ENCODE measurements at places on chromosomes 4 and X.

- no peak for DNase-seq
These were observed 36.1 kb upstream of the IRF2 start for GRCh38 chr4:184510401-184510800.

DNA sequence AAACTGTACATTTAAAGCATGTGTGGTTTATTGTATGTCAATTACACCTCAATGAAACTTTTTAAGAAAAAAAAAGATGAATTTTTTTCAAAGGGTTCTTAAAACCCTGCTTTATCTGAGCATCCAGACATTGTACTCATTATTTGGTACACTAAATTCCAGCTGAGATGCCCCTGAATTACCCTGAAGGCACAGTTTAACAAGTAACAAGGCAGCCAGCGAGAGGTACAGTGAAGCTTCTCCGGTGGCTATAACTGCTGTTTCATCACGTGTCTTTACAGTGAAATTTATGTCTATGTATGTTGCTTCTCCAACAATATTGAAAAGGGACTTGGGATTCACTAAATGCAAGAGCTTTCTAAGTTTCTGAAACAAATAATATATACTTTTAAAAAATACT is 15.8 kb downstream of the SLC7A11 start:
- DNase-seq, result no peak

GRCh38 chr4:71163317-71163716 is 169.9 kb downstream of the DCK start:
- no peak for DNase-seq

- DNase-seq, result no peak
These were observed 157.5 kb upstream of the ITM2A start for GRCh38 chrX:79524642-79525041.

- DNase-seq, result no peak
These were observed 61.6 kb upstream of the LIMCH1 start for GRCh38 chr4:41476310-41476885.

DNA sequence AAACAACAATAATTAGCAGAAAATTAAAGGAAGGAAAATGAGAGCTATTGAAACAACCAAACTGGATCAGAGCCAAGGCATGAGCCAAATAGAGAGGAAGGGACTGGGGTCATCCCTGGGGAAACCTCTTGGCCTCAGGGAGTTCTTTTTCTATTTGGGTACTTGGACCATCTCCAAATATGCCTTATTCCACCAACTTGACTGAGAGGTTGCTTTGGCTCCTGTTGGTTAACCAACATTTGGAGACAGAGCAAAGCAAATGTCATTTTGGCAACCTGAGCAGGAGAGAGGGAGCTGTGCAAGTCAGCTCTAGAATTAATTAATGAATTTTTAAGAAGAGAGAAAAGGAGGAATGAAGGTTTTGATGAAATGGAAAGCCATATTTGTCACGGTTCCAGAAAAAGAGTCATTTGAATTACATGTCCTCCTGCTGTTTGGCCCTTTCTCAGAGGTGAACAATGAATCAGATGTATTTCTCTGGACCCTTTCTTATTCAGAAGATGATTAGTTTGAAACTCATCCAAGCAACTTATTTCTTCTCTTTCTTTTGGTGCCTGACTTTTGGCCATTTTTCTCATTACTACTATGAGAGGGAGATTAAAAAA is 119.1 kb downstream of the CNKSR2 start:
- DNase-seq, result peak; percentile 10

DNA sequence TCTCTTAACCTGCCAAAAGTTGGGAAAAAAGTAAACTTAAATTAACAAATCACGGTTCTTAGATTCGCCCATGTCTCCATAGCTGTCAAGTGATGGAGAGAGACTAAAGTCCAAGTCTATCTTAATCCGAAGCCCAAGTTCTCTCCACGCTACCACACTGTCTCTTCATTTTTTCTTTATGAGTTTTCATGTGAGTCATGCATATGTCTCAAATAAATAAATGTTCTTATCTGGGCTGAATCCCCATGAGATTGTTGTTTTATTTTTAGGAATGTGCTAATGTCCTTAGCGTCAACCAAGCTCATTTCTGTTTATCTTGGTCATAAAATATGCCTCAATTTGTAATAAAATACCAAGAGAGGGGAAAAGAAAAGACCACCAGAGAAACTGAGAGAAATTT is 169.3 kb downstream of the RCHY1 start:
- DNase-seq, result no peak

- DNase-seq, result no peak
These were observed 78.6 kb upstream of the PNPLA4 start for GRCh38 chrX:8005678-8006347.

DNA sequence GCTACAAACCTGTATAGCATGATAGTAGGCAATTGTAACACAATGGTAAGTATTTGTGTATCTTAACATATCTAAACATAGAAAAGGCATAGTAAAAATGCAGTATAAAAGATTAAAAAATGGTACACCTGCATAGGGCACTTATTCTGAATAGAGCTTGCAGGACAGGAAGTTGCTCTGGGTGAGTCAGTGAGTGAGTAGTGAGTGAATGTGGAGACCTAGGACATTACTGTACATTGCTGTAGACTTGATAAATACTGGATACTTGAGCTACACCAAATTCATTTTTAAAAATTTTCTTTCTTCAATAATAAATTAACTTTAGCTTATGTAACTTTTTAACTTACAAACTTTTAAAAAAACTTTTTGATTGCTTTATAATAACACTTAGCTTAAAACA is 68.2 kb upstream of the MAML3 start:
- no peak for DNase-seq

DNA sequence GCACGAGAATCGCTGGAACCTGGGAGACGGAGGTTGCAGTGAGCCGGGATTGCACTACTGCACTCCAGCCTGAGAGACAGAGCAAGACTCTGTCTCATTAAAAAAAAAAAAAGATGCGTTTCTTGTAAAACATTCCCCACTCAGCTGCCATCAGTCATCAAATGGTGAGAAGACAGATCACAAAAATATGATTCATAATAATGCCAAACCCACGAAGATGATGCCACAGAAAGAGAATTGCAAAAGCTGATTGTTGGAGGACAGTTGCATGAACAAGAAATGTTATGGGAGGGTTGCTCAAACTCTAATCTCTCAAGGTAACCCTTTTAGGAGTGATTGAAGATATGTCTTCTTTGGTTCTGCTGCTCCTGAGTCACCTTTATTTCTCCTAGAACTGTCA is 21.4 kb upstream of the SMIM14 start:
- no peak for DNase-seq

GRCh38 chr4:54527532-54527931 is 130.2 kb upstream of the KIT start:
- peak; percentile 52 for DNase-seq

DNA sequence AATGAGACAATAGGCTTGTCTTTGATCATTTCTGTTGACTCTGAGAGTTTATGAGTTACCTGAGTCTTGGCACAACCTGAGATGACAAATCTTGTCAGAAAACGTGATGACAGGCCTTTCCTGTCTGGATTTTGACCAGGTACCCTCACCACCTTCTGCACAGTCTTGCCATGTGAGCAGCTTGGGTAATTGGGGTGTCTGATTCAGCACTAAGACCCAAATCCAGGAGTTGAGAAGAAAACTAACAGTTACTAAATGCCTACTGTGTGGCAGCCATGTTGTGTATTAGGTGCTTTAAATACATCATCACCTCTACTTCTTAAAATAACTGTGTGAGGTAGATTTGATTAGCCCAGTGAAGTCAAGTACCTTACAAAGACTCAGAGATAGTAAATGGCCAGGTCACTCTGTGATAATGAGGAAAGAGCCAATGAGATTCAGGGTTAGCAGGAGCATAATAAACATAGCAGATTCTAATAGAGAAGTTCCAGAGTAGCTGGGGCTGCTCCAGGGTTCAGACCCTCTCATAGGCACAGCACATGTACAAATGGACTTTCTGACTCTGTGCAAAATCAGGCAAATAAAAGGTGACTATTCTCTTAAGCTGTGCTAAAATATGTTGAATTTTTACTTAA is 2.8 kb downstream of the EREG start:
- no peak for DNase-seq

DNA sequence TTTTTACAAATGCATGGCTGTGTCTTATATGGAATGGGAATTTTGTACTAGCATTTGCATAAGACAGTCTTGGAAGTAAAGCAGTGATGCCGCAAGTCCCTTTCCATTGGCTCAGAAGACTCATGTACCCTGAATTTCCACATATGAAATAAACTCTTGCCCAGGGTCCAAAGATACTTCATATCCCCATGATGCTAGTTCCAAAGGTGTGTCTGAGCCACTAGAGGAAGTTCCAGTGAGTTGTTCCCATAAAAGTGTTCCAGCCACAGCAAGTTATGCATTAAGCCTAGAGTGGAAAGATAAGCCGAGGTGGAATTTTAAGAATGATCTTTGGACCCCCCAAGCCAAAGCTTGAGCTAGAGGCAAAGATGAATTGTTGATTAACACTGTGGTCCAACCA is 9.3 kb upstream of the CEP135 start:
- DNase-seq, result no peak

GRCh38 chr4:95984081-95984480 is 144.2 kb downstream of the PDHA2 start:
- DNase-seq, result no peak

- no peak for DNase-seq
These were observed 63.4 kb upstream of the ENPEP start for GRCh38 chr4:110412354-110413065.

- DNase-seq, result no peak
These were observed 627 bp upstream of the HSD17B11 start for GRCh38 chr4:87391576-87392054.

DNA sequence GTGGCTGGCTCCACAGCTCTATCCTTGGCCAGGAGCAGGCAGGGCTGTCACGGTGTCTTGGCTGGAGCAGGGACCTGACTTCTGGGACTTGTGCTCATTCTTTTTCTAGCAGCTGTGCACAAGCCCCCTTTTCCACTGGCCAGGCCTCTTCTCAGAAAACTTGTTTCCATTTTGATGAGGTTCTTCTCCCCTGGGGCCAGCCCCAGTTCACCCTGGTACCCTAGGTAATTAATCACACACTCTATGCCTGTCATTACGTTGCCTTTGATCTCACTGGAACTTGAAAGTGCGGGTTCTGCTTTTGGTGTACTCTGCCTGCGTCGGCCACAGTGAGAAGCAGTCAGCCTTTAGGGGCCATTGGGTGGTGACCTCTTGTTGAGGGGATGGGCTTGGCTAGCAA is 26.6 kb downstream of the DRD5 start:
- no peak for DNase-seq

- peak; percentile 83 for DNase-seq
These were observed 105.8 kb upstream of the EGFL6 start for GRCh38 chrX:13463608-13464007.

DNA sequence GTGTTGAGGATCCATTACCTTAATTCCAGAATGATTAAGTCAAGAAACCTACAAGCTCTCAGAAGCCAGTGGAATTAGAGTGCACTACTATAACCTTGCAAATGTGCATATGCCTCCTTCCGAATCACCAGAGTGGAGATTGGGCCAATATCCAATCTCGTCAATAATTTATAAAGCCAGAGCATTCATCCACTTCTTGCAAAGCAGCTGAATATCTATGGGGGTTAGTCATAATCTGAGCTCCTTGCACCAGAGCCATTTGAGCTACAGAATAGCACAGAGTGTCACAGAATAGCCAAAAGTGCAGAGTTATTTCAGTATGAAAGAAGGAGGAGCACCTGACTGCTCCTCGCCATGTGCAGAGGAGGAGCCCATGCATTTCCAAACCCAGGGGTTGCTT is 69.2 kb upstream of the MTM1 start:
- no peak for DNase-seq

DNA sequence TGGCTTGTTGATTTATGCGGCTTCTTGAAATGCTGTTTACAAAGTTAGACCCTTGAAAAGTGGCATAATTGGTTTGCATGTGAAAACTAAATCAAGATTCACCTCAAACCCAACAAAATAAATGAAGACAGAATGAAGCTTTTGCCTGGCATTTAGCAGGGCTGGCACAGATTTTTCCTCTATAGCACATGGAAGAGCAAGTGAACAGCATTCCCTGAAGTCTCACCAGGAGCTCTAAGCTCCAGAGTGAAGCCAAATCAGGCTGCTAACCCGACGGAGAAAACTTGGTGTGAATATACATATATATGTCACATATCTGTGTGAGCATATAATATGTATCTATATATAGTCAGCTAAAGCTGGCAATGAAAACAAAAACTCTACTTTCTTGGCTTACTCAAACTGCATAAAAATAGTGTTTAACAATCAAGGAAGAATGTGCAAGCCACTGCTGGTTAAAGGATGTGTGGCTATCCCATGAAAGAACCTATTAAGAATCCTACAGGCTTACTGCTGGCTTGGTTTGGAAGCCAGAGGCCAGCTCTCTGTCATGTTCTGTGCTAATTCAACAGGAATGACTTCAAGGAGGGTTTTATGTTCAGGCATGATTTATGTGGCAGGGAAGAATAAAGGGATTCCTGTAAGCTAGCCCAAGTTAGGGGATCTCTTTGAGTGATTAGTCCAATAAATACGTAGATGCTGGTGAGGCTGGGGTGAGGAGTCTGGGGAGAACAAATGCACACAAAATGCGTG is 69.9 kb downstream of the MFAP3L start:
- DNase-seq, result no peak

- DNase-seq, result no peak
These were observed 117.6 kb upstream of the CBLL2 start for GRCh38 chrX:22155126-22155525.

- DNase-seq, result no peak
These were observed 37.2 kb upstream of the ARX start for GRCh38 chrX:25052798-25053534.

DNA sequence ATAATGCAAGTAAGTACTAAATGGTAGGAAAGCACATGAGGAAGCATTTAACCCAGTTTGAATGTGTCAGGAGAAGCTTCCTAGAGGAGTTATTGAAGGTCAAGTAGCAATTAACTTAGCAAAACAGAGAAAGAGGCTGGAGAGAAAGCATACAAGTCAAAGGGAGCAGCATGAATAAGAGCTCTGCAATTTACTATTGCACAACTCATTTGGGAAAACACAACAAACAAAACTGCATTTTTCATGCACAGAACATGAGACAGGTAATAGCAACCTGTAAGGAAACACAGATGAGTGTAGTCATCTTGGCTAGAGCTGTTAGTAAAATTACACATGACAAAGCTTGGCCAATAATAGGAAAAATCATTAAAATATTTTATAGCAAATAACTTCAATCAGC is 538.1 kb downstream of the PPP4R3C start:
- DNase-seq, result no peak

- no peak for DNase-seq
These were observed 191.0 kb upstream of the ARX start for GRCh38 chrX:25206778-25207177.

GRCh38 chr4:1049591-1049905 is 38.1 kb downstream of the FGFRL1 start:
- DNase-seq, result no peak

- peak; percentile 36 for DNase-seq
These were observed 83.9 kb upstream of the SPANXB1 start for GRCh38 chrX:140918398-140919038.

- no peak for DNase-seq
These were observed 9.8 kb downstream of the EREG start for GRCh38 chr4:74374561-74375327.

- no peak for DNase-seq
These were observed 22.4 kb downstream of the CLDN22 start for GRCh38 chr4:183297675-183298074.

- no peak for DNase-seq
These were observed 40.0 kb downstream of the RIPPLY1 start for GRCh38 chrX:106862972-106863688.

- DNase-seq, result no peak
These were observed 43.3 kb upstream of the STX18 start for GRCh38 chr4:4585012-4585670.
